AG20443 (cell line): ENCODE measurements at places on chromosomes 16 and 17.
A peak's percentile ranks its signal among the peaks of the same experiment; 100 is the strongest.

DNA sequence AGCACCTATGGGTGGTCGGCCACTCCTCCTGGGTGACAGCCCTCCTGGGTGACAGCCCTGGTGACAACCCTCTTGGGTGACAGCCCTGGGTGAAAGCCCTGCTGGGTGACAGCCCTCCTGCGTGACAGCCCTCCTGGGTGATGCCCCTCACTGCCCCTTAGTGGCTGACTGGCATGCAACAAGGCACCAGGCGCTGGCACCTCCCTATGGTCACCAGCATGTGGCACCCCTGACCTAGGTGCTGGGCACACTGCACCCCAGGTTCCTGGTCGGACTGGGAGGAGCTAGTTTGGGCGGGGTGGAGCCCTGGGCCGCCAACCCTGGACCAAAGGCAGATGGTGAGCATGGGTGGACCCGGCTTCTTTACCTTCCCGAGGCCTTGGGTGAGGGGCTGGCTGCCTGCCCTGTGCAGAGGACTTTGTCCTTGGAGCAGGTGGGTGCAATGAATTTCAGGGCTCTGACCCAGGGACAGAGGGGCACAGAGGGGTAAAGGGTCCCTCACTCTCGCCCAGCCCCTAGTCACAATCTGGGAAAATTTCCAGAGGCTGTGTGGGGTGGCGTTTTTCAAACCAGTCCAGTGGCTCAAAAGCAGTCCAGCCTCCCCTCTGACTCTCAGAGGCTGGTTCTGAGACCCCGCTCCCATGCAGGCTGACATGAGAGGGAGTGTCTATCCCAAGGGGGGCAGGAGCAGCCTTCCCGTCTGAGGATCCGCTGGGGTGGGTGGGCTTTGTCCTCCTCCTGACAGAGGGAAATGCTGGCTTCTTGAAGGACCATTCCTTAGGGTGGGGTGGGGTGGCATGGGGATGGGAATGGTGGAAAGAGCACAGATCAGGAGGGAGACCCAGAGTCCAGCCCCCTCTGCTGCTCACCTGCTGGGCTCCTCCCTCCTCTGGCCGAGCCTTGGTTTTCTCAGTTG is 25.9 kb upstream of the TNFRSF13B start:
- no peak for DNase-seq

DNA sequence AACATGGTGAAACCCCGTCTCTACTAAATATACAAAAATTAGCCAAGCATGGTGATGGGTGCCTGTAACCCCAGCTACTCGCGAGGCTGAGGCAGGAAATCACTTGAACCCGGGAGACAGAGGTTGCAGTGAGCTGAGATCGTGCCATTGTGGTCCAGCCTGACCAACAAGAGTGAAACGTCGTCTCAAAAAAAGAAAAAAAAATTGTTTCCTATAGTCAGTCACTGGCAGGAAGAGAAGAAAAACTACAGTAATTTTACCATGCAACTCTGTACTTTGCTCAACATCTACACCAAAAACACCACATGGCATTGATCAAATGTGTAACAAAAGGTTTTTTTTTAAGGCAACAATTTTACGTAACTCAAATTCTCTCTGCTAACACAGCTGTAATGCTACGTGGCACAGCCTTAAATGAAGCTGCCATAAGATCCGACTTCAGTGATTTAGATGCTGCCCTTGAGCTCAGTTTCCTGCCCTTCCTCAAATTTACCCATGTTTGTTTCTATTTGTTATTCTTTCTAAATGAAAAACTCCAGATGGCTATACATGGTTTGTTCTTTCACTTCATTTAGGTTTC is 40.2 kb downstream of the CNOT1 start:
- DNase-seq: no peak

DNA sequence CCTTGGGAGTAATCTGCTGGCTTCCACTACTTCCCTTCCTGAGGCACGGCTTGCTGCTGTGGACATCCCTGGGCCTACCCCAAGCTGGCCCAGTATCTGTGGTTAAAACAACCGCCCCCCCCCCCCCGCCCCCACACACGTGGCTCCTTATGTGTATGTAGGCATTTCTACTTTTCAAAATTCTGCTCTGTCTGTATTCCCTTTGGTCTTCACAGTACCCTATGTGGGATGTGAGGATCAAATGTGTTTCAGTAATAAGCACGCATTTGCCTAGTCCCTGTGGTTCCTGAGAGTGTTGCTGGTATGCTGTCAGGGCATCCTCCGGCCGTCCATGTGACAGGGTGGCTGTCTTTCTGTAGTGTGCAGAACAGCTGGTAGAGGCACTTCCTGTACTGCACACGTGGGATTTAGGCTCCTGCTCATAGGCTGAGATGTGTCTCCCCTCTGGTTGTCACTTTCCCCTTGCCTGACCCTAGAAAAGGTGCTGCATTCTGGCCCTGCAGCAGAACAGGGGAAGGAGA is 2.2 kb downstream of the NT5M start:
- DNase-seq: peak; percentile 10

GRCh38 chr16:87443964-87444363 is 48.9 kb downstream of the ZCCHC14 start:
- DNase-seq: no peak

- no peak for DNase-seq
These were observed 199.6 kb downstream of the KATNIP start for GRCh38 chr16:27749547-27749875.

GRCh38 chr16:57315416-57315815 is 30.9 kb upstream of the PLLP start:
- no peak for DNase-seq

GRCh38 chr16:80147026-80147655 is 393.7 kb upstream of the DYNLRB2 start:
- peak; percentile 58 for DNase-seq

DNA sequence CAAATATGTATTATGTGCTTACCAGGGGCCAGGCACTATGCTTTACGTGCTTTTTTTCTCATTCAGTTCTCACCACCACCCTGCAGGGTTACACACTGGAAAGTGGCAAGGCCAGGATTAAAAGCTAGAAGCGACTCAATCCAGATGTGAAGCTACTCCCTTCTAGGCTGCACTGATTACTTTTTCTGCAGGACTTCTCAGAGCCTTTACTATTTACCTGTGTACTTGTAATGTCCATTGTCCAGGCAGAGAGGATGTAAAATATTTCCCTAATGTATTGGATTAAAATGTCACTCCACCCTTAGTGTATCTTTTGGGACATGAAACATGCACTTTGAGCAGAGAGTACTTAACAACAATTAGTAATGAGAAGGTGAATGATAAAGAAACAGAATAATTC is 287.5 kb upstream of the EEF2KMT start:
- DNase-seq: no peak

DNA sequence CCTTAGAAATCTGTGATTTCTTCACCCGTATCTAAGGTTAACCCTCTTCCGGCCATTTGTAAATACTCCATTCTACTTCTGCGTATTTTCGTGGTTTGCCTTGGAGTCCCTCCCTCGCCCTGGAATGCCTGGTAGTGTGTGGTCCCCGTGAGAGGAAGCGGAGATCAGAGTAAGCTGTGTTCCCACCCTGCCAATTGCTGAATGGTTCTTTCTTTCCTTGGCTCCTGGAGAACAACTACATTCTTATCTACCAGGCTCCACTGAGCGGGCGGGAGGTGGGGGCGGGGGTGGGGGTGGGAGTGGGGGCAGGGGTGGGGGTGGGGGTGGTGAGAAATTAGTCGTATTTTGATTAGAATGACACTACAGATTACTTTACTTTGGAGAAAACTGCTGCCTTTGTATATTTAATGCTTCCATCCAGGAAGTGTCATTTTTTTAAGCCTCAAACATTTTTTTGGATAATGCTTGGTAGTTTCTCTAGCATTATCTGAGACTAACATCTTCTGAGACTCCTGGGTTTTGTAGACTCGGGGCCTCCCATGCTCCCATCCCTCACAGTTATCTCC is 20.9 kb upstream of the FASN start:
- no peak for DNase-seq

DNA sequence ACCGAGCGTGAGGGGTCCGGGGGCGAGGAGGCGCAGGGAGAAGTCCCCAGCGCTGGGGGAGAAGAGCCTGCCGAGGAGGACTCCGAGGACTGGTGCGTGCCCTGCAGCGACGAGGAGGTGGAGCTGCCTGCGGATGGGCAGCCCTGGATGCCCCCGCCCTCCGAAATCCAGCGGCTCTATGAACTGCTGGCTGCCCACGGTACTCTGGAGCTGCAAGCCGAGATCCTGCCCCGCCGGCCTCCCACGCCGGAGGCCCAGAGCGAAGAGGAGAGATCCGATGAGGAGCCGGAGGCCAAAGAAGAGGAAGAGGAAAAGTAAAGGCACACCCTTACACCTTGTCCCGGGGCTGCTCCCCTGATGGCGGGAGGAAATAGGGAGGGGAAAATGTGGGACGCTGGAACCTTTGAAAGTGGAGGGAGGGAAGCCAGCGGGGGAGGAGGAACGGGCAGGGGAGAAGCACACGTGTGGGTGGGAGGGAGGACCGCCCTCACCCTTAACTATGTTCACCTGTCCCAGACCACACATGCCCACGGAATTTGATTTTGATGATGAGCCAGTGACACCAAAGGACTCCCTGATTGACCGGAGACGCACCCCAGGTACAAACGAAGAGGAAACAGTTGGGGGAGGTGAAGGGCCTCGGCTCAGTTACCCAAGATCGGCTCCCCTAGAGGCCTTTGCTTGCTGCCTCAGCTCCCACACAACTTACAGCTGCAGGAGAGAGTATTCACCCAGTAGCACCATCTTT is 916 bp downstream of the PAGR1 start:
- peak; percentile 72 for DNase-seq

DNA sequence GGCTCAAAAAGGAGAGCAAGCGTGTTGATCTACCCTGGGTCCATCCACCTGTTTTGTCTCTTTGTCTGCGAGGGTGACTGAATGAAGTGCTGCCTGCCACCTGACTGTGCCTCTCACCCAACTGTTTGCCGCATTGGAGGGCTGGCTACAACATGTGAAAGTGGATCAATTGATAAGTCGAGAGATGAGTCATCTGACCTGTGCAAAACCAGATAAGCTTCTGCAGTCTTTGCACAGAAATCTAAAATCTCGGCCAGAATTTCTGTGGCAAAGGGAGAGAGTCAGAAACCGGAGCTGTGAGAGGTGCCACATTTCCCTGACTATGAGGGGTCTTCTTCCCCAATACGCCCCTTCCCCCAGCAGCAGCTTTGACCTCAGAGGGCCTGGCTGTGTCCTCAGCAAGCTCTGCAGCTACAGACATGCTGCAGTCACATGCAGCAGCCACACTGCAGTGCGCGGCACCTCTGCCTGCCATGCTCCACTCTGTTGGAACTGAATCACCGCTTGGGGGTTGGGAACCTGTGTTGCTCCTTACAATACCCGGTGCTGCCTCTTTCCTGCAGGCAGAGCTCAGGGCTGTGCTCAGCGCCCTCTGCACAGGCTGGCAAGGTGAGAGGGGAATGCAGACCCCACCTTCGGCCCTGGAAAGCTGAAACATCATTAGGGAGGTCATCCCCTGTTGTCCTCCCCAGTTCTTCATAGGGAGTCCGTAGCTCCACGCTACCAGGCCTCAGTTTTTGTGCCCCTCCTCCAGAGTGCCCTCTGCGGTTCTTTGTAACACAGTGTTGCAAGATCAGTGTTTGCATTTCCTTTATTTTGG is 16.2 kb upstream of the HAS3 start:
- no peak for DNase-seq
